Effector CD4-positive, alpha-beta T cell (primary cell): ENCODE measurements at places on chromosomes 7 and 10.

DNA sequence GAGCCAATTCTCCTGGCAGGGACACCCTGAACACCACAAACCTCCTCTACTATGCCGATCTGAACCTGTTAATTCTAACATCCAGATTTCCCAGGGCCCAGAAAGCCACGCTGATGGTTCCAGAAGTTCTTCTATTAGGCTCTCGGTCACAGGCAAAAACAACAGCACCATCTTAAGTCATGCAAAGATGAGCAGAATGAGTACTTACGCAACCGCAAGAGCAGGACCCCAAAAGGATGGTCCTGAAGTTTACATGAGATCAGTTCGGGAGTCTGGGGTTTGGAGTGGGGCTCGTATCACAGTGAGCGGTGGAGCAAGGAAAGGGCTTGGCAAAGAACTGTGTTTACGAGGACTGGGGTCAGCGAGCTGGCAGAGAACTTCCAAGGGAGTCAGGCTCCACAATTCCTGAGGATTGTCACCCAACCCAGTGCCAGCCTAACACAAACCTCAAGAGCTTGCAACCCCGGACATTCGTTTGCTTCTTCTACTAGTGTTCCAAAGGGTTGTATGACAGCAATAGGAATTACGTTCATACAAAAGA lies 532.6 kb downstream of the TNS3 start:
- no peak for DNase-seq

DNA sequence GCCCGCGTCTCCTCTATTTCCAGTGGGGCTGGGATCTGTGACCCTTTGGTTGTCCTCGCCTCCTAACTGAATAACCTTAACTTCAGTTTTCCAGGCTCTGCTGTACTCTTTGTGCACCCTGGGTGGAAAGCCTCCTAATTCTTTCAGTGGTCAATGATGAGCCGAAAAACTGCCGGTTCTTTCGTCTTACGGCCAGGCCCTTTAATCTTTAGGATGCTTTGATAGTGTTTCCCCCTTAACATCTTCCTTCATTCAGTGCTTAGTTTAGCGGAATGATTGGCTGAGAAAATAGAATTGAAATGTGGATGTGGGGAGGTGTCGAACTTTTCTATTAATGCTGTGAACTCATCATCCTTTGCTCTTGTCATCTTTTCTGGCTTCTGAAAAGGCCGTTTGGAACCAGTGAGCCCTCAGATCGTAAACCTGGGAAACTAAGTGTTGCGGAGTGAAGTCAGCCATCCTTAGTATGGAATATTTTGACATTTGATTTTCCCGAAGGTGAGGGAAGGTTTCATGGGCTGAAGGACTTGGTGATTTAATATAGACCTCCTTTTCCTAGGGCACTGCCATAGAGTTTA lies 847 bp downstream of the GARS1 start:
- no peak for DNase-seq

DNA sequence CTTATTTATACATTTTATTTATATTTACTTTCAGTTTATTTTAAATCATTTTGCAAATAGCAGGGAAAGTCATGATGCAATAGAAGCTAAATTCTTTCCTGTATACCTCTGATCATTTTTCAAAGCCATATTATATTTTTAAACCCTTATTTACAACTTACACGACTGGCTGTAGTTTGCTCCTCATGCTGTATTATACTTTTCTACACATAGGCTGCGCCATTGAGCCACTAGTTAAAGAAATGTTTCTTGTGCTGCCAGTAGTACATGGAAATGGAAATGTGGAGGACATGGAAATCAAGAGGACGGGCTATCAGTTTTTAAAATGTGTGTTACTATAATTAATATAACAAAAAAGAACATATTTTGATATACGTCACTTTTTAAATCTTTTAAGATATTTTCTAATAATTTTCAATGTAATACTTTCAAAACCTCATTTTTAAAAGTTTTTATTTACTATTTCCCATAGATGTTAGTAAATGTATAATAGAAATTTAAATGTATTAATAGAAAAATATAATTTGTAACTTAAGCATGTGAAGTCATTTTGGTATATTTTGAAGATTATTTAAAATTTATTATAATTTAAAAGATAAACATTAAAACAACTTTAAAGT lies 118.5 kb downstream of the VTI1A start:
- no peak for DNase-seq

- DNase-seq: no peak
Measured at GRCh38 chr7:116554436-116554835, 29.6 kb downstream of the CAV1 start.

DNA sequence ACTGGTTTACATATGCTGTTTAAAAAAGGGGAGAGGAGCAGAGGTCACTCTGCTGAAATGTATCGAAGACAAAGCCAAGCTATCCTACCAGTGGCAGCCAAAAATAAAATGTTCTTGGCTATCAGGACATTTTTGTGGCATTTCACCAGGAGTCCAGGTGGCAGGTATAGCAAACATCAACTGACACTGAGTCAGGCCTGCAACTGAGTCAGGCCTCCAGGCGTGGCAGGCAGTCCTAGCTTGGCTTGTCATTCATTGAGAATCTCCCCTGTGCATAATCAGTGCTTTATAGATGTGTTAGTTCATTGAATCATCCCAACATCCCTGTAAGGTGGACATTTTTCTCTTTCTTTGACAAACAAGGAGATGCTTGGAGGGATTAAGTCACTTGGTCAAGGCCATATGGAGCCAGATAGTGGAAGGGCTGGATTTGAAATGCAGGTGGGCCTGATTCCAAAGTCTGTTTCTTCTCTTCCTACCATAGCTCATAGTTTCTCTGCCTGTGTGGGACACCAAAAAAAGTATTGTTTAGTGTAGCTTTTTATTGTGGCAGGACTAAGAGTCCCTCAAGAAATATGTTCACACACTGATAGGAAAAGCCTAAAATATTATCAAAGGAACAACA lies 4.3 kb downstream of the DYNC1I1 start:
- no peak for DNase-seq
